ENCODE measurements at places on chromosomes 13 and 19.

- no peak for DNase-seq
Measured at GRCh38 chr19:8446061-8446709, 1.4 kb downstream of the HNRNPM start.

DNA sequence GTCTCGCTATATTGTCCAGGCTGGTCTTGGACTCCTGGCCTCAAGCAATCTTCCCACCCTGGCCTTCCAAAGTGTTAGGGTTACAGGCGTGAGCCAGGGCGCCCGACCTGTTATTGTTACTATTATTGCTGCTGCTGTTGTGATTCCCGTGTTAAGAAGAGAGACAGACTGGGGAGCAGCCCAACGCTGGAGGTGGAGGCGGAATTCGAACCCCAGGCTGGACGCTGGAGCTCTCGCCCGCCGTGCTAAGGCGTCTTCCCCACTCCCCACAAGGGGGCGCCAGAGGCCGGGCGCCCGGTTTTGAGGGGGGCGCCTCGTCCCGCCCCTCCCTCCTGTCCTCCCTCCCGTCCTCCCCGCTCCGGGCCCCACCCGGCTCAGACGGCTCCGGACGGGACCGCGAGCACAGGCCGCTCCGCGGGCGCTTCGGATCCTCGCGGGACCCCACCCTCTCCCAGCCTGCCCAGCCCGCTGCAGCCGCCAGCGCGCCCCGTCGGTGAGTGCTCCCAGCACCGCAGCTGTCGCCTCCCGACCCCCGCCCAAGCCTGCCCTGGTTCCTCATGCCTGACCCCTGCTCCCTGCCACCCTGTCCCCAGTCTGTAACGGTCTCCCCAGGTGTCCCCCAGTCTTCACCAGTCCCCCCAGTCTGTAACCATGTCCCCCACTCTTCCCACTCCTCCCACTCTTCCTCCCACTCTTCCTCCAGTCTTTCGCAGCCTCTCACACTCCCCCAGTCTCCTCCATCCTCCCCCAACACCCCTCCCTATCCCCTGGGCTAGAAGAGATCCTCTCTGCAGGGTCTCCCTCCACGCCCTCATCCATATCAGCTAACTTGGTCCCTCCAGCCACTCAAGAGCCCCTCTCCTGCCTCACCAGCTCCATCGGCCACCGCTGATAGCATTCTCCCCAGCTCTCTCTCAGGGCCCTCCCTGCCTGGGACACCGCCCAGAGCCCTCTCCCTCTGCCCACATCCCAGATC, at the start of gene EHD2:
TSS of gene EHD2 (plus strand) at position 377 of the 976 bp plus-strand sequence. CDS start 3,191 bp downstream, outside the sequence.
- no peak for DNase-seq

- DNase-seq = no peak
Measured at GRCh38 chr13:43085545-43085944, 62.2 kb downstream of the DNAJC15 start.

- no peak for DNase-seq
Measured at GRCh38 chr19:5265260-5265659, 75.4 kb downstream of the PTPRS start.

GRCh38 chr19:47509973-47510372, 4.9 kb downstream of the NAPA start:
- DNase-seq = no peak

- DNase-seq = no peak
Measured at GRCh38 chr13:91017669-91018053, 329.8 kb upstream of the MIR17HG start.

DNA sequence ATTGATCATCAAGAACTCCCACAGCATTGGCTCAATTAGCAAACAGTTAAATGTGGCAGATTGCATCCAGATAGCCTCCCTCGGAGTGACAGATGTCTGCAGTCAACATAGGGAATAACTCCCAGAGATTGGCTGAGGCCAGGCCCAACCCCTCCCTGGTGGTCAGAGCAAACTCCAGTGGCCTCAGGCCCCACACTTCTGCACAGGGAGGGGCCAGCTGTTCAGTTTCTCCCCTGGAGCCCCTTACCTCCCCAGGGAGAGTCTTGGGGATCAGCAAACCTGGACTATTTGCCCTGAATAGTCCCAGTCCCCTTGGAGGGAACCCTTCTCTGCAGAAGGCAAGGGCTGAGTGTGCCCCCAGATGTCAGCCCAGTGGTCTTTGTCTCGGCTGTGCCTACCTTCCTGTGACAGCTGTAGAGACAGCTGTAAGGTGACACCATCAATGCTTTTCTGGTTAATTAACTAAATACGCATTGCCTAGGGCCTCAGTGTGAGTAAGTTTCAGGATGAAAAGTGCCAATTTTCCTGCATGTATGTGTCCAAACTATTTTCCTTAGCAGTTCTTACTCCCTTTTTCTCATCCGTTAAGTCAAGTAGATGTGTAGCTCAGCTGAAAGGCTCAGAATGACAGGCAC, 102.7 kb upstream of the UQCRFS1 start:
- DNase-seq = no peak

DNA sequence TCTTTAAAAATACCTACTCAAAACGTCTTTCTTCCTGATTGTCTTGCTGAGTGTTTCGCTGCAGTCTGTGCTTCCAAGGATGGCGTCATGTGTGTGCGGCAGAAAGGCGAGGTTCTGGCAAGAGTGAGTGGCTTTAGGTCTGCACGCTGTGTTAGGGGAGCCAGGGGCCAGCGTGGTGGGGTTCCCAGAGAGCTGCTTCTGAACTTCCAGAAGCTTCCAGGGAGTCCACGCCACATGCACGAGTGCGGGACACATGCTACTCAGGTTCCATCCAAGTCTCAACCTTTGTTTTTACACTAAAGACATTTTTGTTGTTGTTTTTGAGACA, 67.9 kb downstream of the ATP11A start:
- DNase-seq = no peak

- no peak for DNase-seq
Measured at GRCh38 chr19:1441677-1442438, 3.7 kb downstream of the RPS15 start.

DNA sequence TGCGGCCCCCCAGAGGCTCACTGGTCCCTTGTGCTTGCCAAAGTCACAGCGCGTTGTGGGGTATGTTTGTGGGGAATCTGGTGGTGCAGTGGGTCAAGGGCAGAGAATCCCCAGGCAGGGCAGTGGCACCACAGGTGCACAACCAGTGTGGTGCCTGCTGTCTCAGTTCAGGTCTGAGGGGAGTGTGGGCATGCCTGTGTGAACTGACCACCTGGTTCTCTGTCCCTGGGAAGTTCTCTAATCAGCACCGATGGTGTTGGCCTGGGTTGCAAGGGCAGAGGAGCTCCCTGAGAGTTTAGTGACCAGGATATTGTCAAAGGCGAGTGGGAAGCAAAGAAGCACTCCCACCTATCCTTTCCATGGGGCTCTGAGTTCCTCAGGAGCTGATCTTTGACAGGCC, 37.7 kb downstream of the ACSBG2 start:
- no peak for DNase-seq

- no peak for DNase-seq
Measured at GRCh38 chr19:351976-352625, 7.5 kb upstream of the MIER2 start.

GRCh38 chr19:50480281-50481111, 3.8 kb upstream of the GARIN5A start:
- DNase-seq = no peak

- DNase-seq = no peak
Measured at GRCh38 chr19:20278342-20278741, 111.3 kb downstream of the ZNF486 start.

GRCh38 chr13:75461314-75461713, 20.7 kb downstream of the TBC1D4 start:
- DNase-seq = no peak

DNA sequence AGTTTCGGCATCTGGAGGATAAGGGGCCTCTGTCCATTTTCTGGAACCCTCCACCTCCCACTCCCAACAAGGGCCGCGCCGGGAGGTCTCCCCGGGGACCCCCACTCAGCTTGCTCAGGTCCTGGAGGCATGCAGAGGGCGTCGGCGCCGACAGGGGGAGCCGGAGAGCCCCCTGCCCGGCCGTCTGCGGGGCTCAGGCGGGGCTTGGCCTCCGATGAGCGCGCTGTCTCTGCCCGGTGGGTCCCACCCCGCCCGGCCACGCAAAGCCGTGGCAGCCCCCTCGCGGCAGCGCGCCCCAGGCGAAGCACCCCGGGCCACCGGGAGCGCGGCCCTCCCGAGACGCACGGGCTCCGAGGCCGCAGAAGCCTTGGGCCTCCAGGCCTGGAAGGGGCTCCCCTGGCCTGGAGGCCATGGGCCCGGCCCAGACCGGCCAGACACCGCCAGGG, 149.7 kb upstream of the ZNF536 start:
- DNase-seq = no peak

- DNase-seq = no peak
Measured at GRCh38 chr13:51221674-51222036, 543 bp upstream of the FAM124A start.

- no peak for DNase-seq
Measured at GRCh38 chr19:28293685-28294084, 919.3 kb downstream of the UQCRFS1 start.

- no peak for DNase-seq
Measured at GRCh38 chr19:17088552-17088951, 13.0 kb downstream of the MYO9B start.

GRCh38 chr13:33678084-33678483, 139.9 kb upstream of the RFC3 start:
- no peak for DNase-seq

GRCh38 chr19:4576016-4576933, 16.8 kb upstream of the SEMA6B start:
- DNase-seq = no peak

DNA sequence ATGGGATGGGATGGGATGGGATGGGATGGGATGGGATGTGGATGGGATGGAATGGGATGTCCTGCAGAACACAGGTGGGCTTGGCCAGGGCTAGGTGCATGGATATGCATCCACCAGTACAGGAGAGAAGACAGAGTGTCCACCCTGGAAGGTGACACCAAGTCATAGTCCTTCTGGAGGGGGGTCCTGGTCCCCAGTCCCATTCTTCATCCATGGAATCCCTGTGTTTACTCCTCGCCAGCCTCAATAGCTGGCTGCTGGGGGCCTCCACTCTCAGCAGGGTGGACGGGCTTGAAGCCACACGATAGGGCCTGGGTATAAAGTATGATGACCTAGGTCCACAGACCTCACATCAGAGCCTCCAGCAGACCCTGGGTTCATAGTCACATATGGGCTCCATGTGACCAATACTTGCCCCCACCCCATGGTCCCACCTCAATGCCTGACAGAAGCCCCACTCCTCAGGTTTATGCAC, 40.1 kb downstream of the RFX2 start:
- DNase-seq = no peak

DNA sequence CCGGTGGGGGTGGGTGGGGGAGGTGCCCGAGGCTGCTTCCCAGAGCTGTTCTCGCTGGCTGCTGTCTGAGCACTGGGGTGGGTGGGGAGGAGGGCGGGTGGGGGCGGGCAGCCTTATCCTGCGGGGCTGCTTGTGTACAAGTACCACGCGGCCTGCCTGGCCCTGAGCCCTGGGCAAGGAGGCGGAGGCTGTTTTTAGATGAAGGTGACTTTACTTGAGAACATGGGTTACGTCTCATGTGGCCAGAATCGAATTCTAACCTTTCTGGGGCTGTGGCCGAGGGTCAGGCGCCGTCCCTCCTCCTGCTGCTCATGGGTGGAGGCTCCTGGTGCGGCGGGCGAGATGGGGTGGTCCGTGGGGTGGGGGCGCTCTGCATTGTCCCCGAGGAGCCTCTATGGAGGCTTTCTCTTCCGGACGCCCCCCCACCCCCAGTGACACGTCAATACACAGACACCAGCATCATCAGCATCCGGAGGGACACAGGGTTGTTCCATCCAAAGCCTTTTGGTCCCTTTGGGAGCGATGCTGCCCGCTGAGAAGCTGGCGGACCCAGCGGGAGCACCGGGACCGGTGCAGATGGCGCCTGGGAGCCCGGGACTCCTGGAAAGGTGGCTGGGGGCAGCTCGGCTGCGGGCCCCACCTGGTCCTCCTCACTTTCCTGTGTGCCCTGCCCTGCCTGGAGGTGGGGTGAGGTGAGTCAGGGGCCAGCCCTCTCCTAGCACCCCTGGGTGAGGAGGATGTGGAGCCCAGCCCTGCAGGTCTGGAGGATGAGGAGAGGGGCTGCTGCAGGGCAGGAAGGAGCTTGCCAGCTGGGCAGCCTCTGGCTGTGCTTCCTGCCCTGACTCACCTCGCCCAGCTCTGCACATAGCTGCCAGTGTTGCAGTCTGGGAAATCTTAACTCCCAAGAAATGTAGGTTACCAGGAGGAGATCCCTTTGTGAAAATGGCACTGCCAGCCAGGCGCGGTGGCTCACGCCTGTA, 3.4 kb downstream of the BSG start:
- DNase-seq = no peak

- peak; percentile 38 for DNase-seq
Measured at GRCh38 chr13:64855506-64855905, 2374.6 kb downstream of the PCDH9 start.

- peak; percentile 23 for DNase-seq
Measured at GRCh38 chr19:43438291-43439031, 23.8 kb downstream of the TEX101 start.

DNA sequence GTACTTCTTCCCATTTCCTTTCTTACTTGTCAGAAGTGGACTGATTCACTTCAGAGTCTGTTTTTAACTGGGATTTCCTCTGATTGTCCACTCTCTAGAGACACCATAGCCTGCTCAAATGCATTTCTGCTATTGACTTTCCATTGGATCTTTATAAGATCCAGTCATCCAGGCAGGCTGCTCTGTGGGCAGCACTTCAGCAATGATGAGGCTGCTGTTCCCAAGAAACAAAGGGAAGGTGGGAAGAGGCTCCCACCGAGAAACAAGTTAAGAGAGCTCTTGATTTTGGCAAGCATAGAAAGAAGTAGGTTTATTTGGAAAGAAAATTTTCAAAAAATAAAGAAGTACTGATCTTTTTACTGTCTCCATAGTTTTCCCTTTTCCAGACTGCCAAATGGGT, 125.8 kb upstream of the STARD13 start:
- DNase-seq = no peak

- no peak for DNase-seq
Measured at GRCh38 chr19:55649268-55650125, 1.5 kb downstream of the CCDC106 start.

- no peak for DNase-seq
Measured at GRCh38 chr19:27657271-27658051, 1555.5 kb downstream of the UQCRFS1 start.

- DNase-seq = peak; percentile 18
Measured at GRCh38 chr19:43651758-43652545, 12.3 kb upstream of the CADM4 start.

GRCh38 chr13:94120878-94121277, 358.6 kb downstream of the DCT start:
- no peak for DNase-seq

All from skeletal muscle cell (primary cell).